CD4-positive, CD25-positive, alpha-beta regulatory T cell (primary cell): ENCODE measurements at places on chromosomes 2 and 18. TPM values are rescaled to one million over a fixed set of nuclear protein-coding genes. Genes with fewer than 3 reads are reported as not detected.

FBXO15 gene
- not detected for total RNA-seq

DNA sequence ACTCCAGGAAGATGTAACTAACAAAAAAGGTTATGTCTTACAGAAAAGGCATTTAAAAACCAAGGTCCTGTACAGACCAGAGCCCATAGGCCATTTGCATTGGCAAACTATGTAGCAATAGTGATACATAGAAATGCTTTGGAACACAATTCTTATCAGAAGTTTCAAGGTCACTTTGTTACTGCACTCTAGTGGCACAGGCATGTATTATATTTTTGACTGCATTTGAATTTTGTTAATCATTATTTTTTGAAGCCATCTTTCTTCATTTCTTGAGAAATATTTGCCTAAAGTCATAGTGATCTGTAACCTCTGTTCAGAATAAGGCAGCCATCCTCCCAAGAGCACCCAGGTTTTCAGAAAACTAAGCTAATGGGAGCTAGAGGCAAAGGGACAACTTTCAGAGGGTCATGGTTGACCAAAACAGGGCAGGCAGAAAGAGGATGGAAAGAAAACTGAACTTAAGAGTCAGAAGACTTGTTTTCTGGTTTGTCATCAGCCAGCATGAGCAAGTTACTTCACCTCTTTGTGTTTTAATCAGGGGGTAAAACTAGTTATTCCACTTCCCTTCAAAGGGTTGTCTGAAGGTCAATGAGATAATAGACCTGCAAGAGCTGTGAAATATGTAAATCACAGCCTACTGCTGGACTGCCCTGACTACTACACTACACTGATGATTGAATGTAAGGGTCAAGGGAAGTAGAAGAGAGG is 41.5 kb downstream of the SLC38A11 start:
- no peak for DNase-seq

DNA sequence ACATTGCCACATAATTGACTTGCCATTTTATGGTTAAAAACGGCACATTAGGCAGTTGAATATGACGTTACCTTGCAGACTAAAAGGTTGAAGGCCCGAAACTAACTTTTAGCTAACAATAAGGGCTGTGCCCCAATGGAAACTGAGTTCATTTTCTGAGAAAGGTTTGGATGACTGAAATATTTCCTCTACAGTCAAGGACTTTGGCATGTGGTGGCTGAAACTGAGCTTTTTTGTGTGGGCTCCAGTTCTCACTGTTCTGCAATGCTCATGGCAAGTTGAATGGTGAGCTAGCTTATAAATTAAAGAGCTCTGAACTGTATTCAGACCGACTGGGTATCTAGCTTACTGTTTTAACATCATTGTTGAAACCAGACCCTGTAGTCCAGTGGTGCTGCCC is 23.8 kb upstream of the TXNDC2 start:
- DNase-seq, result peak; percentile 35

- peak; percentile 76 for DNase-seq
These were observed 135.8 kb downstream of the IKZF2 start for GRCh38 chr2:213015387-213016165.

- DNase-seq, result no peak
These were observed 70.5 kb downstream of the FAM168B start for GRCh38 chr2:131022731-131023130.

DNA sequence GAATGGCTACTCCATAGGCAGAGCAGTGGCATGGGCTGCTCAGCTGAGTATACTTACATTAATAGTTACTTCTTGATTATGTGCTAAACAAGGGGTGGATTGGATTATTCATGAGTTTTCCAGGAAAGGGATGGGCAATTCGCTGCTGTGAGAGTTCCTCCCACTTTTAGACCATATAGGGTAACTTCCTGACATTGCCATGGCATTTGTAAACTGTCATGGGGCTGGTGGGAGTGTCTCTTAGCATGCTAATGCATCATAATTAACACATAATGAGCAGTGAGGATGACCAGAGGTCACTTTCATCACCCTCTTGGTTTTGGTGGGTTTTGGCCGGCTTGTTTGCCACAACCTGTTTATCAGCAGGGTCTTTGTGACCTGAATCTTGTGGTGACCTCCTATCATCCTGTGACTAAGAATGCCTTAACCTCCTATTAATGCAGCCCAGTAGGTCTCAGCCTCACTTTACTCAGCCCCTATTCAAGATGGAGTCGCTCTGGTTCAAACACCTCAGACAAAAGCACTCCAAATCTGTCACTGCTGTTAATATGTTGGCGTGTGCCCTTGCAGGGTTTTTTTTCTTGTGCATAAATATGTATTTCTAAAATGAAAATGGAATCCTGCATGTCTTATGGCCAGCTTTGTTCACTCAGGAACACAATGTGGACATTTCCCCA is 56.0 kb downstream of the CYBRD1 start:
- no peak for DNase-seq

DNA sequence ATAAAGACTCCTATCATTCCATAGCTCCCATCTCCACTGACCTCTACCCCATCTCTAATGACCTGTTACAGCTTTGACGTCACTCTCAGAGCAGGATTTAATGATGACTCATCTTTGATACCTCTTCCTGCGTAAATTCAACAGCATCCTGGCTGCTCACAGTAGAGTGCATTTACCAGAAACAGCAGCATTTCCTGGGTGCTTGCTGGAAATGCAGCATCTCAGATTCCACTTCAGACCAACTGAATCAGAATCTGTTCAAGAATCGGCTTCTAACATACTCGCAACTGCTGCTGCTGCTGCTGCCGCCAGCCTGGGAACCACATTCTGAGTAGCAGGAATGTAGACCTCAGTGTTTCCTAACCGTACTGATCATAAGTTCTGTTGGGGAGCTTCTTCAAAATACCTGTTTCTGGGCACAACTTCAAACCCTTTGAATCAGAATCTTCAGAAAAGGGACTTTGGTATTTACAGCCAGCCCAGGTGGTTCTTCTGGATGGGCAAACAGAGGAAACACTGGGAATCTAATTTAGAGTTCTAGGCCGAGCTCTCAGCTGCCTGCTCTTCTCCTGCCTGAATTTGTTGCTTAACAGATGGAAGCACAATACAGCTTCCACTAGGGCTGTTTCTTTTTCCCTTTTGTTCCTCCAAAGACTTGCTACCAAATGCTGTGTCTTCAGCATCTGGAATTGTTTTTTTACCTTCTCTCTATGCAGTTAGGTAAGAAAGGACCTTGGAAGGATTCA is 241.4 kb downstream of the NCKAP5 start:
- DNase-seq, result no peak
